Kidney glomerular epithelial cell (primary cell): ENCODE measurements at places on chromosomes 4 and X.

DNA sequence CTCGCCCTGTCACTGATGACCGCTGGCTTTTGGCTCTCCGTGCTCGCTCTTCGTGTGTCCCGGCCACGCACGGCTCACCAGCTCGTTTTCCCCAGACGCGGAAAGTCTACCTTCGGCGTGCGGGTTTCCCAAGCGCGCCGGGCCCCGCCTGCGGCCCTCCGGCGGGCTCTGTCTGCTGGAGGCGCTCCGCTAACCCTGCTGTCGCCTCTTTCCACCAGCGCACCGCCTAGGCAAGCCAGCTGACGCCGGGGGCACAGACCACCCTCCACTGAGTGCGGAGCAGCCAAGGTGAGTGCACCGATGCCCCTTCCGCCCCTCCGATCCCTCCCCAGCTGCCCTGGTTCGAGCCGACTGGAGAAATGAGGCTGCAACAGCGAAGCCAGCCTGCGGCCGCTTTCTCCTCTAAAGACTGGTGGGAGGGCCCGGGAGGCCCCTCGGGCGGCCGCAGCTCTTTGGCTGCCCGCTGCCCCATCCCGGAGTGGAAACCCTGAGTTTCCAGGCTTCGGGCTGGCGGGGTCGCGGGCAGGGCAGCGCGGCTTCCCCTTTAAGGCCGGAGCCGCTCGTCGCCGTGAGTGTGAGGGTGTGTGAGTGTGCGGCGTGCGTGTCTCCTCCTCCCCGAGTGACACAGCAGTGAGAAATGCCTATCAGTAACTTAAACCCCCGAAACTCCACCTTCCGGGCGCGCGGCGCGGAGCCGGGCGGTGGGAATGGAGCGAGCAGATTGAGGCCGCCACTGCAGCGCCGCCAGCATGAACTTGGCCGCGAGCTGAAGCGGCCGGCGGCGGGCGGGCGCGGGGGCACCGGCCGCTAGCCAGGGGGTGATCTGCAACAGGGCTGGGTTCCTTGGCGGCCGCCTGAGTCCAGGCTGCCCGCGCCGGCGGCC lies at the start of gene MAMLD1:
MAMLD1 (plus strand) TSS at position 719 of the 883 bp plus-strand sequence. CDS start 82,200 bp downstream, outside the sequence.
- peak; percentile 45 for DNase-seq

DNA sequence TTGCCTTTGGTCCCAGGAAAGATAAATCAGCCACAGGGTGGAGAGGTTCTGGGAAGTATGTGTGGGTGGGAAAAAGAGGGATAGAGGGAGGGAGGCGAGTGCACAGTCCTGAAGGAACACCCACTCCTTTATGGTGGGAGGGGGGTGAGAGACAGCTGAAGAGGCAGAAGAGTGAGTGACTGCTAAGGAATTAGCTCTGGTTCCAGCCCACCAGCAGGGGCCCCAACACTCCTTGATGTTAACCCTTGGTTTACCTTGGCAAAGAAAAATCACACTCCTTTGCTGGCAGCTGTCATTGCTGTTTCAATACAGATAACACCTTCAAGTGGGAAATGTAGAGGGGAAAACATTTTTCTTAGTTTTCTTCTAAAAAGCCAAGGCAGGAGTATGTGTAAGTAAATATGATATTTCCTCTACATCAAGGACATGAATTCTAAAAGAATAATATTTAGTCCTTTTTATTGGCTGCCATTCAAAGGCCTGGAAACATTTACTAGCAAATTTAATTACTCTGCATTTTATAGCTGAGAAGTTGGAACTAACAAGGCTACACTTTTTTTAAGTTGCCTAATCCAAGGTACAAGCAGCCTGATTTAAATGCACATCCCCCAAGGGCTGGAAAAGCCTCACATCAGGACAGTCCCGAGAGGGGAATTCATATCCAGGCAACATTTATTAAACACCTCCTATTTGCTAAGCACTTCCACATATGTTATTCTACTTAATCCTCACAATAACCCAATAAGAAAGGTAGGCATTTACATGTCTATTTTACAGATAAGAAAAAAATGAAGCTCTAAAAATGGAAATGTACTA lies 81.7 kb downstream of the HS6ST2 start:
- peak; percentile 5 for DNase-seq

GRCh38 chr4:168272488-168272887 lies 46.1 kb downstream of the DDX60 start:
- no peak for DNase-seq

DNA sequence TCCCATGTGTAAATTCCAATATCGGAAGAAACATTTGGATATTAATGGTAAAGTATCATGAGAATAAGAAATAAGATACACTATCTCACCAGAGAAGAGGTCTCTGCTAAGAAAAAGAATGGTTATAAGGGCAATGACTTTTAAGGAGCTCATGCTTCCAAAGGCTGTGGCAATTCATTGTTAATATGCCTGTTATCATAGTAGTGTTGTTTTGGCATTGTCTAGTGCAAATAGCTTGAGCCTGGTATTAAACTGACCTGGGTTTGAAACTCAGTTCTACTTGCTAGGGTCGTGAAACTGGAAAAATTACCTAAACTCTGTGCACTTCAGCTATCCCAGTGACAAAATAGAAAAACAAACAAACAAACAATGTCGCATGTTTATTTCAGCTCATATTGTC lies 8.8 kb downstream of the HPGDS start:
- DNase-seq, result no peak

- DNase-seq, result no peak
Measured at GRCh38 chr4:175873707-175874106, 61.6 kb upstream of the GPM6A start.

DNA sequence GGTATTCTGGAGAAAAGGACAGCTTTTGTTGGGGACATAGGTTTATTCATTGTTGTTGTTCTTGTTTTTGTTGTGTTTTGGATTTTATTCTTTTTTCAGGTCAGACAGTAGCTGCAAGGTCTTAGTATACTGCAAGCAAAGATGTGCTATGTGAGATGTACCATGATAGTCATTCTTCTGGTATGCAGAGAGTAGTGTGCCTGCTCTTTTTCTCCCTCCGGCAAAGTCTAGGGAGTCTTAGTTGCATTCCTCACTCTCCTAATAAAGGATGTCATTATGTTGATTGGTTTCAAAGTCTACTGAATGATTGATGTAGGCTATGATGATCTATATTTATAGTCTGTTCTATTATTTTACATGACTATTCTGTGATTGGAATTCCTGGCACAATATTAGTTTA lies 119.9 kb upstream of the POF1B start:
- no peak for DNase-seq
